Mammary epithelial cell (primary cell): ENCODE measurements at places on chromosomes 12 and 14.

GRCh38 chr14:85519661-85520305, 10.2 kb upstream of the FLRT2 start:
- DNase-seq = no peak

GRCh38 chr14:30521899-30522736, 36.8 kb upstream of the G2E3 start:
- peak; percentile 17 for DNase-seq

DNA sequence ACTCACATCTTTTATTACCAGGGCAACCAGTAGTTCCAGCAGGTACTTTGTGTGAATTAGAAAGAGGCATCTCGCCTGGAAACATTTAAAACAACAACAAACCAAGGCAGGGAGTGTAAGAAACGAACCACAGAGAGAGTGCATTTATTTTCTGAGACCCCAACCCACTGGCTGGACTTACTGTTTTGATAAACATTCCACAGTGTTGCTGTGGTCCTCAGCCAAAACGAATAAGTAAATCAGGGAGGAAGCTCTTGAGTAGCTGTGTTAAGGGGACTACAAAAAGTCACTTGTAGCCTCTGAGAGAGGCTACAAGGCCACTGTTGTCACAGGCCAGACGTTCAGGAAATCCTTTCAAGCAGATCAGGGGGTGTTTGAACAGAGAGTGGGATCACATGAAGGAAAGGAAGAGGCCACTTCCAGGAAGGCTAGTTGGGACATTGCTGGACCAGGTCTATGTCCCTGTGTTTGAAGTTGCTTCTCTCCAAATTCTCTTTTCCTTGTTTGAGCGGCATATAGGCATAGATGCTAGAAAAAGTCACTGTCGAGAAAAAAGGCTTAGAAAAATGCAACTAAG, 33.8 kb downstream of the DMAC2L start:
- DNase-seq = no peak

GRCh38 chr12:44155358-44155757, 319.5 kb downstream of the TMEM117 start:
- no peak for DNase-seq
